ENCODE measurements at places on chromosomes 3 and 15.

GRCh38 chr3:62975566-62975965 is 100.3 kb upstream of the CADPS start:
- no peak for DNase-seq

- peak; percentile 72 for DNase-seq
Observed at GRCh38 chr3:146814601-146815315, 209.6 kb upstream of the PLSCR5 start.

- no peak for DNase-seq
Observed at GRCh38 chr15:100104245-100104644, 237.5 kb downstream of the ADAMTS17 start.

DNA sequence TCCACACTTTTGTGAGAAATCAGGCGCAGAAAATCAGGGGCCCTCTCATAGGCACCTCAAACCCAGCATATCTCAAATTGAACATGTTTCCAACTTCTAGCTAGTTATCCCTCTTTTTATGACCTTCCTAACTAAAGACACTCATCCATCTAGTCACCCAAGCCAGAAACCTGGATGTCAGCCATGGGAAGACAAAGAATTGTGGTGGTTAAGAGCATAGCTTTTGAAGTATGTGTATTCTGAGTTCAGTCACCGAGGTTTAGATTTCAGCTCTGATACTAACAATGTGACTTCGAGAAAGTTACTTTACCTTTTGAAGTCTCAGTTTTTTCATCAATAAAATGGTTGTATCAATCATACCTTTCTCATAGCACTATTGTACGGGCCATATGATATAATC is 495.5 kb downstream of the NLGN1 start:
- peak; percentile 59 for DNase-seq

DNA sequence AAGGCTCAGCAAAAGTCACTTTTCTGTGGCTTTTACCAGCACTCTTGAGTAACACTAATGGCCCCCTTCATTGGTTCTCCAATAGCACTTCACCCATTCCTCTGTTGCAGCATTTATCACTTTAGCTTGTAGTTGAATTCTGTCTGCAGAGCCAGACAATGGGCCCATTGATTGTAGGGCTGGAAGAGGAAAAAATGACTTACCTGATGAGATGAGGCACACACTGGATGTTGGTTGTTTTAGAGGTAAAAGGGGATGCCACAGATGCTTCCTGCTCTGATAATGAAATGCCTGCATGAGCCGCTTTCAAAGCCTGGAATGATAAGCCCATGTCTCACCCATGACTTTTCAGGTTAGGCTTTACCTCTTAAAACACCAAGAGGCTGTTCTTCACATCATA is 64.3 kb downstream of the PLAAT1 start:
- no peak for DNase-seq
